ENCODE measurements at places on chromosomes 3 and 15.

DNA sequence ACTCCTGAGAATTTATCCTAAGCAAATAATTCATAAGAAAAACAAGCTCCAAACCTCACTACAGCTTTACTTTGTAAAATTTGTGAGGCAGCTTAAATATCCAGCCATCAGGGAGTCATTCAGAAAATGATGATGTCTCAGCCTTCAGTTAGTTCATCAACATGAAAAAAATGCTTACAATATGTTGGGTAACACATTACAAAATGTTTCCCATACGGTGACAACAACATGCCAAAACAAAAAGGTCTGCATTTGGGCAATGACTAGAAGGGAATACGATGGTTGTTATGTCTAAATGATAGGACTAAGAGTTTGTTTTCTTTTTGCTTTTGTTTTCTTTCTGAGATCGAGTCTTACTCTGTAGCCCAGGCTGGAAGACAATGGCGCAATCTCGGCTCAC, 47.0 kb upstream of the CFAP161 start:
- DNase-seq, result no peak

DNA sequence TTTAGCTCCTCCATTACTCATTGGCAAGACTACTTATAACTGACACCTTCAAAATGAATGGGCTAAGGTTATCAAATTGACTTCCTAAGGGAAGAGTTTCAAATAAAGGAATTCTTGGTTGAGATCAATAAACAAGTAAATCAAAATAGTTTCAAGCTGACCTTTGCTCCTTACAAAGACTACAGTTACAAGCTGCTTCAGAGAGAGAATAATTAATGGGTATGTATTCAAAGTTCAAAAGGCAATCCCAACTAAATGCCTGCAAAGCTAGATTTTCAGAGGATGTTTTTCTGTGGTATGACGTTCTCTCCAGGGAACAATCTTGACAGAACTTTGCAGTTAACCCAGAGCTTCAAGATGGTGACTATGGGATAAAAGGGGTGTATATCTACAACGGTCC, 153.7 kb downstream of the SUCLG2 start:
- no peak for DNase-seq

- no peak for DNase-seq
Measured at GRCh38 chr3:14125193-14126016, 553 bp downstream of the TMEM43 start.

GRCh38 chr15:95208988-95209387, 977.6 kb downstream of the MCTP2 start:
- no peak for DNase-seq

GRCh38 chr3:65412588-65412987, 626.1 kb downstream of the MAGI1 start:
- peak; percentile 18 for DNase-seq

Data from tibial nerve (tissue), 4 donors.